ENCODE measurements at places on chromosomes 6 and 20. TPM values are rescaled to one million over a fixed set of nuclear protein-coding genes. Genes with fewer than 3 reads are reported as not detected.

- no peaks in the 10 kb centered on the region for H3K4me1 ChIP-seq
- H3K27ac ChIP-seq = no peak overlapping the region
- no peaks in the 10 kb centered on the region for H3K27me3 ChIP-seq
- H3K4me3 ChIP-seq = no peak overlapping the region
Observed at GRCh38 chr20:47007826-47008655, 113.4 kb downstream of the EYA2 start.

DNA sequence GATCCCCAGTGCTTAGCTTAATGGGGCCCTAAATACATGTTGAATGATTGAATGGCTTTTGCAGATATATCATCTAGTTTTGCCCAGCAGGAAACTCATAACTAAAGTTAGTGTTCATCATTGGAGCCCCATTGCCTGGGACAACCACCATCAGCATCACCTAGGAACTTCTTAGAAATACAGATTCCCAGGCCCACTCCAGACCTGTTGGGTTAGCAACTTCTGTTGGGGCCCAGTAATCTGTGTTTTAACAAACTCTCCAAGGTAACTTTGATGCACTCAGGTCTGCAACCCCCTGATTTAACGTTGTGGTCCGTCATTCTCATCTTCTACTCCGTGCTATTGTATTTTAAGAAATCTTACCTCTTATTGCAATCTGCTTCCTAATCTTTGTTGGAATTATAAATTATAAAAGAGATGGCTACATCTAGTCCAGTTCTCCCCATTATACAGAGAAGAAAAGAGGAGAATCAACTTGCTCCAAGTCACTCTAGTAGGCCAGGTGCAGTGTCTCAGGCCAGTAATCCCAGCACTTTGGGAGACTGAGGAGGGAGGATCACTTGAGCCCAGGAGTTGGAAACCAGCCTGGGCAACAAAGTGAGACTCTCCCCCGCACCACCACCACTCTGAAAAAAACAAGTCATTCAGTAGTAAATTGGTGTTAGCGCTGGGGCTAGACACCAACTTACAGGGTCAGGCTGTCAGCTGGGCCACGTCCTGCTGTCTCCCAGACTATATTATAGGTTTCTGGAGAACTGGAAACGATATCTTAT, 13.7 kb downstream of the FOXP4 start:
- H3K36me3 ChIP-seq = no peaks in the 10 kb centered on the region
- H3K4me3 ChIP-seq = peak overlapping the region; percentile 58
- peaks cover 5% of the 10 kb centered on the region for H3K4me1 ChIP-seq
- DNase-seq = no peak
- H3K27me3 ChIP-seq = no peaks in the 10 kb centered on the region
- H3K27ac ChIP-seq = no peak overlapping the region

DNA sequence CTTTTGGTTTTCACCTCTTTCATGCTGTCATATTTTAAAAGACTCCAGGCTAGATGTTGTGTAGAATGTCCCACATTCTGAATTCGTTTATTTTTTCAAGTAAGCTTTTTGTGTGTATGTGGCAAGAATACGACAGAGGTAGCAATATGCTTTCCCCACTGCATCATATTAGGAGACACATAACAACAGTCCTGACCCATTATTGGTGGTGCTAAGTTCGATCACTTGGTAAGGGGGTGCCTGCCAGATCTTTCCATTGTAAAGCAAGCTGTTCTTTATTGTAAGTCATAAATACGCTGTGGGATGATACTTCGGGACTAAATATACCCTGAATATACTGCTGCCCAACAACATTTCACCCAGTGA, 588 bp upstream of the NCOA3 start:
- peak overlapping the region; percentile 78 for H3K27ac ChIP-seq
- DNase-seq = no peak

DNA sequence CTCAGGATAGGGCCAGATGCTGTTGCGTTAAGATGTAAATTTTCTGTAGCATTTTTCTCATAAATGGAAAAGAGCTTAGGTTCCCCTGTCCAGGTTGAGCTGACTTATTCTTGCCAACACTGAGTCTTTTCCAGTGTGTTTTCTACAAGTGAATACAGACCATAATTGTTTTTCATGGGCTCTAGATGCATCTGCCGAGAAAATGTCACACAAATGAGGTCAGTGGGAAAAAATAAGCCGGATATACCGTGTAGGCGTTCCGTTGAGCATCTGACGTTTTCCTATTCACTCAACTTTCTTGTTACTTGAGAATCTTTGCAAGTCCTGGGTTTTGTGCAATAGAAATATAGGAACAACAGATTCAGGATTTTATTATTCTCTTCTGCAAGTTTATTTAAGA, 582.9 kb upstream of the CDH4 start:
- H3K4me3 ChIP-seq = no peak overlapping the region
- H3K27ac ChIP-seq = no peak overlapping the region
- H3K4me1 ChIP-seq = no peaks in the 10 kb centered on the region
- no peaks in the 10 kb centered on the region for H3K27me3 ChIP-seq
- DNase-seq = no peak
- no peaks in the 10 kb centered on the region for H3K36me3 ChIP-seq

GRCh38 chr20:1671891-1672669, 14.5 kb upstream of the SIRPG start:
- no peak for DNase-seq
- H3K27ac ChIP-seq = no peak overlapping the region
- no peaks in the 10 kb centered on the region for H3K27me3 ChIP-seq
- no peaks in the 10 kb centered on the region for H3K4me1 ChIP-seq
- H3K4me3 ChIP-seq = no peak overlapping the region

DNA sequence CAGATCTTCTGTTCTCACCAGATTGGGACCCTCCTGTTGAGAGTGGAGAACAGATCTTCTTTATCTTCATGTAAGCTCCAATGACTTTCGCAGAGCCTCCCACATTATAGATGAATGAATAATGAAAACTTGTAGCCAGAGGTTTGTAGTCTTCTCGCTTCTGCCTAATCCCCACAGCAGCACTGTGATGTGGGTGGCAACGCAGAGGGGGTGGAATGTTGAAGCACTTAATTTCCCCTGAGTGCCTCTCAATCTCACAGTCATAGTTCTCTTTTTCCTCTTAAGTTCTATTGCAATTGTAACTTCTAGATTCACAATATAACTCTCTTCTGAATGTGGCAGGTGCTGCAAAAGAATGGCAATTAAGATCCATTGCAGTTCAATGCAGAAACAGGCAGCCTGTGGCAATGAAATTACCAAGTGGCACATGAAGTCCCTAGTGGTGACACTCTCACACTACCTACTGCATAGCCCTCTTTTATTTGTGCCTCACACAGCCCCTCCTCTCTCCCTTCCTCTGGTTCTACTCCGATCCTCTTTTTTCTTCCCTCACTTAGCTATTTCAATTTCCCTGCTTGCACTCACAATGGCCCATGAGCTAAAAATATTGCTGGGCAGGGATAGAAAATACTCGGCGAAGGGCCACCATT, 281.9 kb downstream of the UBE3D start:
- no peaks in the 10 kb centered on the region for H3K27me3 ChIP-seq
- H3K27ac ChIP-seq = no peak overlapping the region
- H3K4me1 ChIP-seq = no peaks in the 10 kb centered on the region
- DNase-seq = no peak
- no peak overlapping the region for H3K4me3 ChIP-seq
- no peaks in the 10 kb centered on the region for H3K36me3 ChIP-seq

DNA sequence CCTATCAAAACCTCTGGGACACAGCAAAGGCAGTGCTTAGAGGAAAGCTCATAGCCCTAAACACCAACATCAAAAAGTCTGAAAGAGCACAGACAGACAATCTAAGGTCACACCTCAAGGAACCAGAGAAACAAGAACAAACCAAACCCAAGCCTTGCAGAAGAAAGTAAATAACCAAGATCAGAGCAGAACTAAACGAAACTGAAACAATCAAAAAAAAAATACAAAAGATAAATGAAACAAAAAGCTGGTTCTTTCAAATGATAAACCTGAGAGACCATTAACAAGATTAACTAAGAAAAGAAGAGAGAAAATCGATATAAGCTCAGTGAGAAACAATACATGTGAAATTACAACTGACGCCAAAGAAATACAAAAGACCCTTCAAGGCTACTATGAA, 34.8 kb upstream of the RUNX2 start:
- no peaks in the 10 kb centered on the region for H3K27me3 ChIP-seq
- H3K4me3 ChIP-seq = no peak overlapping the region
- H3K4me1 ChIP-seq = no peaks in the 10 kb centered on the region
- no peak for DNase-seq
- H3K27ac ChIP-seq = no peak overlapping the region

GRCh38 chr6:111250791-111251354, 163.6 kb downstream of the SLC16A10 start:
- no peaks in the 10 kb centered on the region for H3K36me3 ChIP-seq
- no peaks in the 10 kb centered on the region for H3K4me1 ChIP-seq
- DNase-seq = no peak
- H3K27me3 ChIP-seq = no peaks in the 10 kb centered on the region
- no peak overlapping the region for H3K27ac ChIP-seq
- no peak overlapping the region for H3K4me3 ChIP-seq

DNA sequence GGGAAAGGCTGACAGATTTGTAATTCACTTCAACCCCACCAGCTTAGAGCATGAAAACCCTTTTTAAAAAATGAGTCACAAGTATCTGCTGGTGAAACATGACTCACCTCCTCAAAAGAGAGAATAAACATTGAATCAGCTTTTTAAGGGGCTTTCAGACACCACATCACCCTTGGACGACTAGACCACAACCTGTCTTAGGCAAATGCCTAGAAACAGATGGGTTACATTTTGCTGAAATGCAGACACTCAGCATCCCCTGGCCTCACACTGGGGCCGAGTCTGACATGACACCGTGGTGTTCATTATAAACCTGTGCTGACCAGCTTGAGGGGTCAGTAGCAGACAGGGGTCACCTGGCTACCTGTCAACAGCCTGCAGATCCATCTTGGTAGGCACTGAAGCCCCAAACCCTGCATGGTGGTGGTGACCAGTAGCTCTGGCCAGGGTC, 175.3 kb upstream of the CST7 start:
- H3K27me3 ChIP-seq = no peaks in the 10 kb centered on the region
- H3K4me3 ChIP-seq = no peak overlapping the region
- H3K27ac ChIP-seq = no peak overlapping the region
- H3K4me1 ChIP-seq = no peaks in the 10 kb centered on the region

- H3K4me1 ChIP-seq = no peaks in the 10 kb centered on the region
- H3K36me3 ChIP-seq = no peaks in the 10 kb centered on the region
- H3K4me3 ChIP-seq = no peak overlapping the region
- H3K27ac ChIP-seq = no peak overlapping the region
- no peak for DNase-seq
- no peaks in the 10 kb centered on the region for H3K27me3 ChIP-seq
Observed at GRCh38 chr6:168182366-168182765, 103.4 kb upstream of the FRMD1 start.

GRCh38 chr20:39311851-39312506, 349.8 kb downstream of the DHX35 start:
- no peaks in the 10 kb centered on the region for H3K27me3 ChIP-seq
- no peak overlapping the region for H3K4me3 ChIP-seq
- no peak for DNase-seq
- no peaks in the 10 kb centered on the region for H3K4me1 ChIP-seq
- H3K27ac ChIP-seq = no peak overlapping the region

- DNase-seq = no peak
- no peaks in the 10 kb centered on the region for H3K4me1 ChIP-seq
- no peaks in the 10 kb centered on the region for H3K27me3 ChIP-seq
- H3K27ac ChIP-seq = no peak overlapping the region
- H3K36me3 ChIP-seq = no peaks in the 10 kb centered on the region
Observed at GRCh38 chr20:25206548-25206947, 11.0 kb downstream of the ENTPD6 start.

DNA sequence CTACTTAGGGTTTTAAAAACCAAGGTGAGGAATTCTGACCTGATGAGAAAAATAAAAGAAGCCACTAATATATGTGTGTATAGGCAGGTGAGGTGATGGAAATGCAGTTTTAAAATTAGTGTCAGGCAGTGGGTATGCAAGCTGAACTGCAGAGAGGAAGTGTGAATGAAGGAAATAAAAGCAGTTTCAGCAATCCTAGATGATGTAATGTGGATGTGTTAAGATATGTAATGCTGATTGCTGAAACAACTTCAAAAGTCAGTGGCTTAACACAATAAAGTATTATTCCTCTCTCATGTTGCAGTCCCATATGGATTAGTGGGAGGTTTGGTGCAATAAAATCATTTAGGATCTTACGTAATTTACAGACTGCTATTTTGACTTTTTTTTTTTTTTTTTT, 119.9 kb upstream of the ASCC3 start:
- no peaks in the 10 kb centered on the region for H3K36me3 ChIP-seq
- H3K27ac ChIP-seq = no peak overlapping the region
- H3K27me3 ChIP-seq = no peaks in the 10 kb centered on the region

- no peaks in the 10 kb centered on the region for H3K4me1 ChIP-seq
- no peaks in the 10 kb centered on the region for H3K36me3 ChIP-seq
Observed at GRCh38 chr6:139395891-139396301, 21.4 kb upstream of the CITED2 start.

DNA sequence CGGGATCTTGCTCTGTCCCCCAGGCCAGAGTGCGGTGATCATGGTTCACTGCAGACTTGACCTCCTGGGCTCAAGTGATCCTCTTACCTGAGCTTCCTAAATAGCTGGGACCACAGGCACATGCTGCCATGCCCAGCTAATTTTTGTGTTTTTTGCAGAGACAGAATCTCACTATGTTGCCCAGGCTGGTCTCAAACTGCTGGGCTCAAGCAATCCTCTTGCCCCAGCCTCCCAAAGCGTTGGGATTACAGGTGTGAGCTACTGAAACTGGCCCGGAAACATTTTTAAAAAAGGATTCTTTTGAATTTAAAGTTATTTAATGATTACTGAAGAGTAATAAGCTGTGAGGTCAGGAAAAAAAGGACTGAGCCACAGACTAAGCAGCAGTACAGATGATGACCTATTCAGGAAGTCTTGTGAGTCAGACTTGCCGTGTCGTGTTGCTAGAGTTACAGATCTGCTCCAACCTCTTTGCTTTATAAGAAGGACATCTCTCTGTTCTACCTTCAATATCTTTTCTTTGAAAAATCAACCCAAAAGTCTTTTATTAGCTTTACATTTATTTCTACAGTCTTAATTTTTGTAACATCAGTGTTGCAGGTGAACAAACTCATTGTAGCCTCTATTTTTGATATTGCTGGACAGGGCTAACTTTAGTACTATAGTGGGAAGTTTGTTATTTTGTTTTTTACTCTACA, 108.7 kb downstream of the NCOA3 start:
- no peaks in the 10 kb centered on the region for H3K4me1 ChIP-seq
- H3K27ac ChIP-seq = no peak overlapping the region
- no peak overlapping the region for H3K4me3 ChIP-seq
- no peaks in the 10 kb centered on the region for H3K36me3 ChIP-seq
- H3K27me3 ChIP-seq = no peaks in the 10 kb centered on the region

DNA sequence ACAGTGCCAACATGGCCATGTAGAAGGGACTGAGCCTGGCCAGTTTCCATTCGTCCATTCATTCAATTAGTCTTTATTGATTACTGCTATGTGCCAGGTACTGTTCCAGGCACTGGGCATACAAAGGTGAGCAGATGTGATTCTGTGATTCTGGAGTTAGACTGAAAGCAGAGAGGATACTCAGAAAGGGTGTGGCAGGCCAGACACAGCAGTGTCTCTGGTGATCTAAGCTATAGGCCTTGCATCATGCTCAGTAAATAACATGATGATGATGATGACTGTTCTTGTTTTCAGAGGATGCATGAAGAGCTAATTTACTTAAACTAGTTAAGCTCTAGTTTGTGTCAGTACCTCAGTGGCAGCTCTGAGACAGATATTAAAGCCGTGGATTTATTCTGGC, 31.4 kb upstream of the FUCA2 start:
- DNase-seq = no peak
- H3K4me3 ChIP-seq = no peak overlapping the region
- no peaks in the 10 kb centered on the region for H3K36me3 ChIP-seq

Gene PAK5
- total RNA-seq = under 0.01 TPM

Gene PFDN6
- total RNA-seq = 9.8 TPM

Gene YIPF3
- 78.3 TPM for total RNA-seq

Gene ULBP2
- total RNA-seq = not detected

Gene NRSN1
- total RNA-seq = not detected
